ENCODE measurements at places on chromosomes 2 and 18.
A peak's percentile ranks its signal among the peaks of the same experiment; 100 is the strongest.

DNA sequence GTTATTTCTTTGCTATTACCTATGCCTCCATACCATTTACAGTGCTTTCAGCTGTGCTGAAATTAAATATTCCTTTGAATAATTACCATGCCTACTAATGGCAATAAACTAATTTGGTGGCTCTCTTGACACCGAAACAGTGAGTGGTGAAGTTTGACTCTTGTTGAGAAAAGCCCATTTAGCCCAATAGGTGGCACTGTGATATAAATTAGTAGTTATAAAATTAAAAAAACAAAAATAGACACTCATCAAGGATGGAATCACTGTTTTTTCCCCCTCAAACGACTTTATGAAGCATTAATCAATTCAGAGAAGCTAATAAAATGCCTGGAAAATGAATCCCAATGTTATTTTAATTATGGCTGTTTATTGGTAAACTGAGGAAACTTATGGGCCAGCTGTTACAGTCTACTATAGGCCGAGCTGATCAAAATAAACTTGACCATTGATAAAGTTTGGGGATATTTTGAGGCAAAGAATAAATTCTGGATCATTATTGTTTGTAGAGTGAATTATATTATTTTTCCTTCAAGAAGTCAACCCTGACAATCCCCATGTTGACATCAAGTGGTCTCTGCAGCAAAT lies 339.6 kb downstream of the TRIB2 start:
- DNase-seq = no peak

GRCh38 chr2:113098041-113098440 lies 29.4 kb upstream of the IL1RN start:
- DNase-seq = no peak

- no peak for DNase-seq
Measured at GRCh38 chr2:95719473-95720060, 127.8 kb downstream of the TRIM43 start.

- peak; percentile 57 for DNase-seq
Measured at GRCh38 chr2:1931003-1931914, 186.9 kb upstream of the PXDN start.

DNA sequence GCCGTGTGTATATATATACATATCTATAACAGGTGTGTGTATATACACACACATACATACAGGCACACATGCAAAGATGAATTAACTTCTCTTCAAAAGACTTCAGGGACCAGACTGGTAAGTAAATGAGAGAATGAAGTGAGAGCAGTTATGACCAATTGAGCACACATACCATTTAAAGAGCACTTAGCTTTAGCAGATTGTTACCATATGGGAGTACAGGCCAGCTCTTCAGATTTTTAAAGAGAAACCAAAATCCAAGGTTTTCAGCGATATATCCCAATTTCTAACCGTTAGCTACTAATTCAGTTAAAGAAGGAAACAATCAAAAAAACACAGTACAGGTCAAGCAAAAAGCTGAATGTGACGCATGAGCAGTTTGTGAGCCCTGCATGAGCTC lies 23.7 kb downstream of the INPP1 start:
- DNase-seq = no peak

- DNase-seq = no peak
Measured at GRCh38 chr2:9831670-9832069, 11.6 kb upstream of the TAF1B start.

DNA sequence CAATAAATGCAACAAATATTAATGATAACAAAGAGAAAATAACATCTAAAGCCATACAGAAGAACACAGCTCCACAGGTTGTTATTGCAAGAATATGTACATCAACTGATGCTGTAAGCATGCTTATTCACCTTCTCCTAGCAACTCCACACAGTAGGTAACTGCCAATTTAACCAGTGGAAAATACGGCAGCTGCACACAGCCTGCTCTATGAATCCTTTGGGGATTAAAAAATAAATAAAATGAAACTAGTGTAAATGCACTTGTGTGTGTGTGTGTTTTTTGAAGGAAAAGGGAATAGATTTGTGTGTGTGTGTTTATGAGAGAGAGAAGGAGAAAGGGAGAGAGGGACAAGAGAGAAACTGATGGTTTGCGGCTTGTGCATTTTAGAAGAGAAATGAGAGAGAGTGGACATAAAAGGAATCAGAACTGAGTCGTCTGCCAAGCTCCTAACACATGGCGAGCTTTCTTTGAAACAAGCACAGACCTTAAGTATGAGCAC lies 96.2 kb upstream of the PDE1A start:
- DNase-seq = no peak

- DNase-seq = no peak
Measured at GRCh38 chr2:230984393-230985220, 11.3 kb upstream of the SPATA3 start.

DNA sequence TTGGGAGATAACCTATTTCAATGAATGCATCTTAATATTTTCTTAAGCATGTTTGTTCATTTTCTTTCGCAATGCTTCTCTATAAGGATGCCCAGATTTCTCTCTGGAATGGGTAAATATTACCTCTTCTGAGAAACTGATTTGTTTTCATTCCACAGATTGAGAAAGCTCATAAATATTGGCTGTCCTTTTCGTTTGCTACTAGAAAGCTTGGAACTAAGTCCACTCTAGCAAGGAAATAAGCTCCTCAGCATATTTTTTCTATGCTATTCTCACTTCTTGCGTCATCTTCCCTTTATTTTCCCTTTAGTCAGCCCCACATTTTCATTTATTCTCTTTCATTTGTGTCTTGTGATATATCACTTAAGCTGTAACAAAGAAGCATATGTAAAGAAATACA lies 76.3 kb downstream of the ANTXR1 start:
- no peak for DNase-seq

GRCh38 chr2:205731583-205731981 lies 49.3 kb downstream of the NRP2 start:
- DNase-seq = no peak

DNA sequence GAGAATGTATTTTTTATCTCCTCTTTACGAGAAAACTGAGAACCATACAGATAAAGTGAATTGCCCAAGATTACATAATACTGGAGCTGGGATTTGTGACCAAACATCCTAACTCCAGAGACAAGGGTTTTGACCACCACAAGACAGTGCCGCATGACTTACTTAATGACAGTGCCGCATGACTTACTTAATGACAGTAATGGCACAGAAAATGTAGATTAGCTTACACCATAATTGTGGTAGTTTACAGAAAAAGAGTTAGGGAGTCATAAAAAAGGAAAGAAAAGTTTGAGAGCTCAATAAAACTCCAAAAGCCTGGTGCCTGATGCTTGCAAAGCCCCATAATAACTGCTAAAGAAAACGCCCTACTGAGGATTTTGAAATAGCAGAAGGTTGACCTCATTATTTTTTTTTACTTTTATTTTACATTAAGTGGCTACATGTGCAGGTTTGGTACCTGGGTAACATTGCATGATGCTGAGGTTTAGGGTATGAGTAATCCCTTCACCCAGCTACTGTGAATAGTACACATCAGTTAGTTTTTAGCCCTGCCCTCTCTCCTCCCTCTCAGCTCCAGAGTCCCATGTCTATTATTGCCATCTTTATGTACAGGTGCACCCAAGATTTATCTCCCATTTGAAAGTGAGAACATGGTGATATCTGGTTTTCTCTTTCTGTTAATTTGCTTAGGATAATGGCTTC lies 310.0 kb upstream of the UBE2E3 start:
- DNase-seq = no peak

GRCh38 chr2:75317802-75318201 lies 118.5 kb upstream of the TACR1 start:
- no peak for DNase-seq

GRCh38 chr2:58916063-58916462 lies 674.9 kb upstream of the FANCL start:
- no peak for DNase-seq

GRCh38 chr18:39737869-39738268 lies 2172.3 kb upstream of the CELF4 start:
- no peak for DNase-seq

GRCh38 chr2:33323957-33324356 lies 152.5 kb upstream of the RASGRP3 start:
- DNase-seq = no peak

DNA sequence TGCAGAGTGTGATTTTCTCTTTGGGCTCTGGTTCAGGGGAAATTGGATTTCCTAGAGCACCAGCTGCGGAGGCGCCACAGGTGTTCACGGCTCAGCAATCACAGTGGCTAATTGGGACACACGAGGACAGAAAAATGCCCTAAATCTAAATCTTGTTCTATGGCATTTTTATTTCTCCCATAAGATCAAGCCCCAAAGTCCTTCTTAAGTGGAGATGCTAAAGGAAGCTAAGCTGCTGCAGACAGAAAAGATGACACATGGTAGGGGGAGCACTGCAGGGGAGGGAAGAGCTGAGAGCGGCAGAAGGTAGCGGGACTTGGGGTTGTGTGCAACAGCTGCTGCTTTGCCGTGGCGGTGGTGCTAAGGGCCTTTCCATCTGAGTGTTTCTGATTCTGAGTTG lies 280.6 kb downstream of the MYT1L start:
- DNase-seq = peak; percentile 81

DNA sequence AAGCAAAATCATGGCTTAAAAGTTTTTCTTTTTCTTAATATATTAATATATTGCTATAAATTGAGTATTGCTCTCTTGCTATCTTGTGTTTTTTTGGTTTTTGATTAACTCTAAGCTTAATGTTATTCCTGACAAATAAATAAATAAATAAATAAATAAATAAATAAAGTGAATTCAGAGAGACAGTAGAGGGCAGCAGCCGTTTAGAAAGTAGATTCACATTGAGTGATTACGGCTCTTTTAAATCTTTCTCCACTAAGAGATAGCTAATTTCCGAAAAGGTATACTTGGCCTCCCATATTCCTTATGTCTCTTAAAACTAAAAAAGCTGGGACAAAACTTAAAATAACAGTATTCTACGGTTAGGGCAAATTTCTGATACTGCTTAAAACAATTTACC lies 34.3 kb downstream of the MSH2 start:
- no peak for DNase-seq

GRCh38 chr2:241815477-241816430 lies 6.8 kb downstream of the NEU4 start:
- DNase-seq = peak; percentile 69

GRCh38 chr2:20439503-20439902 lies 7.4 kb upstream of the RHOB start:
- no peak for DNase-seq

- no peak for DNase-seq
Measured at GRCh38 chr2:177641331-177641730, 248.8 kb downstream of the AGPS start.

- DNase-seq = no peak
Measured at GRCh38 chr2:151878655-151879563, 50.7 kb upstream of the ARL5A start.

DNA sequence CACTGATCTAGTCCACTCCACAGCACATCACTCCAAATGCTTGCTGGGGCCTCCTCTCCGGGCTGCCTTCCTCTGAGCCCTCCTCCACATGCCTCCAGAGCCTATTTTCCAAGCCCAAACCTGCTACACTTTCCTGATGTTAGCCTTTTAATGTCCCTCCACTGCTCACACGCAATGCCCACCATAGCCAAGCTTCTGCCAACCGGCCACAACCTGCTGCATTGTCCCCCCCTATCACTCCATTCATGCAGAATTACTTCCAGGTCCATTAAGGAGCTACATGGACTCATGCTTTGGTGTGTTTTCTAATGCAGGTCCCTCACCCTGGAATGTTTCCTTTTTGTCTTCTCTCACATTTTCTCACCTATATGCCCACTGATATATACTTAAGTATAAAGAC lies 129.3 kb downstream of the MARCHF4 start:
- DNase-seq = no peak

GRCh38 chr18:6997808-6998207 lies 119.8 kb downstream of the LAMA1 start:
- DNase-seq = no peak

DNA sequence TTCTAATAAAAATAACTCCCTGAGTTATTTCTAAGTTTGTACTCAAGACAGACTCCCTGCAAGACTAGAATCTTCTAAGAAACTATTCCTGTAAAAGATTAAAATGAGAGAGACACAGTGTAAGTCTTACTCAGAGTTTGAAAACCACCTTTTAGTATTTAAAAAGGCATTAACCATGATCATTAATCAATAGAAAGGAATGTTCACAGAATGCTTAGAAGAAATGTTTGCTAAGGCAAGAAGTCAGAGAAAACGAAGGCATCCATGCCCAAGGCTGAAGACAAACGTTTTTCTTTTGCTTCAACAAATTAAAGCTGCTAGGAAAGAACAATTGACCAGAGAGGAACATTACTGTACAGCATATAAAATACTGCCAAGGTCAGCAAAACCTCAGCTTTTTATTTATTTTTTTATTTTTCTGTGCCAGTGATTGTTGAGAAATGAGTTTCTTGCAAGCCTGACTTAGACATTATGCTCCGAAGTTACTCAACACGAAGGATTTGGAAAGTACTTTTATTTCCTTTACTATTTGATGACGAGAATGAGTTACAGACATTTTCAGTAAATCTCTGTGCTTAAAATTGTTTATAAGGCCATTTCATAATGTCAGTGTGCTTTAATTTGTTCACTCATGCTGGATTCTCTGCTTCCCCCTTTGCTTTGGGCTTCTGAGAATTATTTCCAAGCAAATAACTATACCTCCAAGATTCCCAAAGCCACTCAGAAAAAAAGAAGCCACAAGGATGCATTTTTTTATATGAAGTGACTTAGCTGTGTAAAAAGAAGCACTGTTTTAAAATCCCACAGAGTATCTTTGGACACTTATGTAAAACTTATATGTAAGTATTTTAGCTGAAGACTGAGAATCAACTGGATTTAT lies 20.5 kb downstream of the RND3 start:
- no peak for DNase-seq

- no peak for DNase-seq
Measured at GRCh38 chr2:185502351-185502750, 236.3 kb upstream of the FSIP2 start.

DNA sequence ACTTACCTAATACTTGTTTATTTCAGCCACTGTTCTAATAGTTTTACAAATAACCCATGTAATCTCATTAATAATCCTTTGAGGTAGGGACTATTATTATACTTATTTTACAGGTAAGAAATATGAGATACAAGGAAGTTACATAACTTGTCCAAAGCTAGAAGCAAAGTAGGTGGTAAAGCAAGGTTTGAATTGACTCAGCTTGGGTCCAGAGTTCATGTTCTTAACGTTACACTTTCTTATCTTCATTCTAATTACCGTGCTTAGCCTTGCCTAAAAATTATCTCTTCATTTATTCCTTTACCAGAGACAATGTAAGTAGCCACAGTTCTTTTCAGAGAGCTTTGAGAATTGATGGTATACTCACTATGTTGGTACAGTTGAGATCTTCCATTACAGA lies 743.6 kb downstream of the KCNJ3 start:
- DNase-seq = no peak

- DNase-seq = no peak
Measured at GRCh38 chr2:239756790-239757760, 268.1 kb downstream of the NDUFA10 start.
